ENCODE measurements at places on chromosomes 5 and 9. TPM values are rescaled to one million over a fixed set of nuclear protein-coding genes. Genes with fewer than 3 reads are reported as not detected.

Gene SVEP1
- total RNA-seq: 0.05 TPM

Gene LRRC14B
- 0.82 TPM for total RNA-seq

Gene GPX3
- total RNA-seq: 8.5 TPM

Gene SLC6A7
- total RNA-seq: not detected

Gene PIP5K1B
- not detected for total RNA-seq

Gene PCDHB7
- 1.3 TPM for total RNA-seq

Gene GARIN3
- total RNA-seq: not detected

Gene TMEM174
- total RNA-seq: not detected

Gene MEGF10
- total RNA-seq: not detected

Gene SMC5
- 12.9 TPM for total RNA-seq

Gene PCDHA12
- 10.0 TPM for total RNA-seq

Gene CDHR2
- total RNA-seq: 0.72 TPM

Gene TMED7
- 113 TPM for total RNA-seq

Gene ASTN2
- total RNA-seq: 3.9 TPM

Gene FAM169A
- total RNA-seq: 23.1 TPM

Gene ADAMTS2
- total RNA-seq: 0.13 TPM

Gene HNRNPA0
- total RNA-seq: 33.3 TPM

Gene SURF6
- 16.1 TPM for total RNA-seq

Gene FAT2
- total RNA-seq: not detected

Gene ERGIC1
- 206 TPM for total RNA-seq

Gene TMEM232
- total RNA-seq: 0.21 TPM

Gene PDGFRB
- total RNA-seq: 1.8 TPM

Gene ITGA2
- total RNA-seq: 41.8 TPM

Gene IL17B
- not detected for total RNA-seq

Gene WDR38
- total RNA-seq: not detected

Gene UBTD2
- total RNA-seq: 32.5 TPM

Gene IL4
- not detected for total RNA-seq

Gene SH3GL2
- not detected for total RNA-seq

Gene LEAP2
- 1.4 TPM for total RNA-seq

Gene TTLL11
- 1.1 TPM for total RNA-seq

Gene PCDHB6
- 1.9 TPM for total RNA-seq

Gene DNM1
- 18.7 TPM for total RNA-seq

Gene CARTPT
- total RNA-seq: not detected
